CD4-positive, alpha-beta T cell treated with Interleukin-6 at 100 ng/mL for 8 hours (primary cell): ENCODE measurements at places on chromosomes 3 and 15.

DNA sequence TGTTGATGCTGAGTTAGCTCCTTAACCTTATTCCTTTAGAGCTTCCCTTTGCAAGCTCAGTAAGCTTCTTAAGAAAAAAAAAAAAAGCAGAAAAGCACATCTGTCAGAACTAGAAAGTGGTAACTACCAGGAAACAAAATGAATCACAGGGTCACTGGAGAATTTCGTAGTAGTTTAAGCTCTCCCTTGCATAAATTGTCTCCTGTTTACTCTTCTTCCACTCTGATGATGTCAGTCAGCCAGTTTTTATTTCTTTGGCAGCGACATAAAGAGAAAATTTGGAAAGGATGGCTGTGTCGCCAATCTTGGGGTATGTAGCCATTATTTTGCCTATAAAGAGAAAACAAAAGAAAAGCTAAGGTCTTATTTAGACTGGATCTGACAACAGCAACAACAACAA, 3.2 kb upstream of the GABRR3 start:
- DNase-seq = no peak

DNA sequence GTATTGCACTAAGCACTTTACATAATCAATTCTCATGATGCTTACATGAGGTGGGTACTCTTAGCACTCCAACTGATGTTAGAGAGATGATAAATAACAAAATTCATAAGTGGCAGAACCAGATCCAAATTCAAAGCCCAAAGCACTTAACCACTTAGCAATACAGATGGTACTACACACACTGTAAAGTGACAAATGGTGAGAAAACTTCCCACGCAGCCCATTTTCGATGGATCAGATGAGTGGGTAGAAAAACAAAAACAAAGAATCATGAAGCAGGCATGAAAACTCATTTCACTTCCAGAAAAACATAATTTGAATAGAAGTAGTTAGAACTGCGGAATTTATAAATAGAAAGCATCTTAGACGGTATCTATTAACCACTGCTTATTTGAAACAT, 66.2 kb downstream of the FRMD4B start:
- DNase-seq = no peak

- DNase-seq = no peak
Observed at GRCh38 chr15:69754313-69754712, 301.7 kb downstream of the RPLP1 start.

- DNase-seq = no peak
Observed at GRCh38 chr3:160885791-160886286, 129.8 kb downstream of the PPM1L start.

DNA sequence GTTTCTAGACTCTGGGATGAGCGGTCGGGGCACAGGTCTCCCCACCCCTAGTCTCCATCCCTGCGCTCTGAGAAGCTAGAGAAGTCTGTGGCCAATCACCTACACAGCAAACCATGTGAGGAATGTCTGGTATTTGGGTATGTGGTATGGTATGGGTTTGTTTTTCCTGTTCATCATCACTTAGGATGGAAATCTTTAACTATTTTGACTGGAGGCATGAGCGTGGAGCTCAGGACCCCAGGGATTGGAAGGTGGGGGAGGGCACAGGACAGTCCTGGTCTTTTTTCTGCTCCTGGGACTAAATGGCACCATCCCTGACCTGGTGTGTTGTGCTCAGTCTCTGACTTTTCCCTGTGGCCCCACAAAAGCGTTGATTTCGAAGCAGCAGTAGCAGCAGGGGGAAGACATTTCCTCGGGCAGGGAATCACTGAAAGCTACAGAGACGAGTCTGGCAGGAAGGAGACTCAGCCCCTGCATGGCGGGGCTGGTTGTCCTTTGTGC, 191.7 kb upstream of the TPM1 start:
- DNase-seq = no peak

- no peak for DNase-seq
Observed at GRCh38 chr3:3551981-3552380, 247.2 kb upstream of the LRRN1 start.

DNA sequence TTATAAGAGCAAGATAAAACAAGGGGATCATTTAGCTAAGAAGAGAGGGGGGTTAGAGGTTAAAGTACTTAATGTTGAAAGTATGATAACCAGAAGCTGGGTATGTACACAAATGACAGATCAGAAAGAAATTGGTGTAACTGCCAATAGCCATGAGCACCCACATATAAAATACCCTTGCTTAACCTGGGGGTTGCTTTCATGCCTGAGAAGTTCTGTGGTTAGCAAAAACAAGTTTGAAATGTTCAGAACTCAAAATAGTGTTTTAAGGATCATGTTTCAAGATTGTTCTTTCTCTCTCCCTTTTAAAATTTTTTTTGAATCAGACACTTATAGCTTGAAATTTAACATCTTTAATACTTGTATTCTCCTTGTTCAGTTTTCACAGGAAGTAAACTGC, 321.4 kb upstream of the GBE1 start:
- DNase-seq = no peak
